AG08395 (cell line): ENCODE measurements at places on chromosomes 5 and 9.

GRCh38 chr9:70413464-70413798 is 1.0 kb downstream of the KLF9 start:
- peak; percentile 30 for DNase-seq

DNA sequence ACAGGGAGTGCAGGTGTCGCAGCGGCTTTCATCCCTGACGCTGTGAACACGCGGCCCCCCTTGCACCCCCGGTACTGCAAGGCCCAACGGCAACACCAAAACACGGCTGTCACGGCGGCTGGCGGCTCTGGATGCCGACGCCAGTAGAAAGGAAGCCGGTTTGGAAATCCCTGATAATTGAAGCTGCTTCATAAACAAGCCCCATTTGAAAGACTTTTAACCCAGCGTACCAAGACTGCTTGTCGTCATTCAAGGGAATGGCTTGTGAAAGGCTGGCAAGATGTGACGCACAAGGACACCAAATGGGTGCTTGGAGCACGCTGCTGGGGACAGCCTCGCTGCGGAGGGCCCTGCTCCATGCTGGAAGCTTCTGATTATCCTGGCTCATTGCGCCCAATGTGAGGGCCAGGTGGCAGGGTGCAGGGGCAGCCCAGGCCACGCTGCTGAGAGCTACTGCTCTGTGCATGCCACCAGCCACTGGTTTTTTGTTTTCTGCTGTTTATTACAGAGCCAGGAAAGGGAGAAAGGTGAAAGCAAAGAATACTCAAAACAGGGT is 63.1 kb downstream of the GTF3C4 start:
- peak; percentile 21 for DNase-seq

- DNase-seq, result no peak
These were observed 67.1 kb upstream of the GABRP start for GRCh38 chr5:170716396-170716795.

DNA sequence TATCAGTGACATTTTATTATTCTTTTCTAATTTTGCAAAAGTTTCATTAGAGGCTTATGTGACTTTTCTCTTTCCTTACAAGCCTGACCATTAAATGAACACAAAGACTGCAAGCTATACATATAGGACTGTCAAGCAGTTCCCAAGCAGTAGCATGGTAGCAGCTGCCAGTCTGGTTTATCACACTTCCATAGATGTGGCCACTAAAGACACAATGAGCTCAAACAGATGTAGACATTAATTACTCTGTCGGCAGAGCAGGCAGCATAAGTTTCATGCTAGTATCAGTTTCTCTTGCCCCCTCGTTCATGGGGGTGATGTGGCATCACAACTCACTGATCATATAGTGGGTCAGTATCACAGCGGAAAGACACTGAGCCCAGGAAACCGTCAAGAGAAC is 89.5 kb downstream of the CDH10 start:
- no peak for DNase-seq

- no peak for DNase-seq
These were observed 73.6 kb downstream of the ZNF474 start for GRCh38 chr5:122202952-122203351.
